AG04450 (cell line): ENCODE measurements at places on chromosomes 1 and 21.

- no peak for DNase-seq
Observed at GRCh38 chr21:37008724-37009123, 2.2 kb downstream of the RIPPLY3 start.

- no peak for DNase-seq
Observed at GRCh38 chr1:31811605-31812004, 4.2 kb downstream of the SPOCD1 start.

DNA sequence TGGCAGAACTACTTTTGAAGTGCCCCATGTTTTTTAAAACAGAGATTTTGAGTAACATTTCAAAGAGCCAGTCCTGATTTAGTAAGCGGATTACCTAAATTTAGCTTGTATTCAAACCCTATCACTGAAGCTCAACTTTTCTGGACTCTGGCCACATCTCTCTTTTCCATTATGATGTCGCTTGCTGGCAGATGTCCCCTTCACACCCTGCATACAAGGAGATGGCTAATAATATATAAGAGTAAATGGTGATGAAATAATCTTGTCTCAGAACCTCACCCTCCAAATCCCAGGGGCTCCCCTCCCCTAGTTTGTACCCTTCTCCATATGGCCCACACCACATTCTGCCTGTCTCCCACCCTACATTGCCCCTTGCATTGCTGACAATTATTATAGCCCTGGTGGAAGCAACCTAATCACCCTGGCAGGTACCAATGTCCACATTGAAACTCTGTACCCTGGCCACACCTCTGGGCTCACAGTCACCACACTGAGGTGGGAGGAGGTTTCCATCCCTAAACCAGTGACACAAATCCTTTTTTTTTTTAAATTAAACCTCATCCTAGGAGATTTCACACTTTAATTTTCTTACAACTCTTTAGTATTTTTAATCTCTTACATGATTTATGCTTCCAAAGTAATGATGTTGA, 106.0 kb upstream of the SYT6 start:
- no peak for DNase-seq

DNA sequence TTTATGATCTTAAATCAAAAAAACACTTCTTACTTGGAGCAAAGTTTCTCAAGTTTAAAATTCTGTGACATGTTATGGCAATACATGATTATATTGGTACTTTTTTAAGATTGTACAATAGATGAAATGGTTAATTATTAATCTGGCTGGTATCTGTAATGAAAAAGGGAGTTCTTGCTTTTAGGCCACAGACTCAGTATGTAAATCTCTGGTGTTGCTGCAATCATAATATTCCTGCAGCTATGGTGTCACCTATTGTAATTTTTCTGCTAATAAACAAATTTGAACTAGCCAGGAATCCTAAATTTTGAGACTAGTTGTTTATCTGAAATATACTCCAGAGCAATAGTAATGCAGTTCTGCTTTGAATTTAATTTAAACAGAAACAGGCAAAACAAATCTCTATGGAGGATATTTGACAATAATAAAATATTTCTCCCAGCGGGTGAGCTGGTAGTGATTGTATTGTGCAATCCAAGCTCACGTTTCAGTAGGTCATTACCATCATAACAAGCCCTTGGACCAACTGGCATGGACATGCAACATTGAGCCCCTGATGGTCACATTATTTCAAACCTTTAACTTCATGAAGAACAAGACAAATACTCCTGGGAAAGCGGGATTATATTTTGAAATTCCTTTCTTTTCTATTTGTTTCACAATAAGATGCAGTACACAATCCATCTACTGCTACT, 77.2 kb upstream of the USH2A start:
- DNase-seq, result no peak

GRCh38 chr1:37404711-37405110, 69.7 kb upstream of the ZC3H12A start:
- DNase-seq, result no peak

DNA sequence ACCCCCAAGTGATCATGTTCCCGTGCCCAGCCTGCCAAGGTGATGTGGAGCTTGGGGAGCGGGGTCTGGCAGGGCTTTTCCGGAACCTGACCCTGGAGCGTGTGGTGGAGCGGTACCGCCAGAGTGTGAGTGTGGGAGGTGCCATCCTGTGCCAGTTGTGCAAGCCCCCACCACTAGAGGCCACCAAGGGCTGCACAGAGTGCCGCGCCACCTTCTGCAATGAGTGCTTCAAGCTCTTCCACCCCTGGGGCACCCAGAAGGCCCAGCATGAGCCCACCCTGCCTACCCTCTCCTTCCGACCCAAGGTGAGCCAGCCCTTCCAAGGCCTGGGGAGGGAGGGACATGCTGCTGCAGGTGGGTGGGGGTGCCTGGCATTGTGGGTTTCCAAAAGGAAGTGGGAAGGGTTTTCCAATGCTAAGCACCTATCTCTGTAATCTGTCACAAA, 2.3 kb downstream of the TRIM46 start:
- no peak for DNase-seq
